ENCODE measurements at places on chromosomes 7 and 10.

GRCh38 chr10:11234857-11235531 is 217.3 kb downstream of the CELF2 start:
- DNase-seq: no peak

GRCh38 chr7:137146012-137146455 is 197.5 kb downstream of the PTN start:
- peak; percentile 48 for DNase-seq

DNA sequence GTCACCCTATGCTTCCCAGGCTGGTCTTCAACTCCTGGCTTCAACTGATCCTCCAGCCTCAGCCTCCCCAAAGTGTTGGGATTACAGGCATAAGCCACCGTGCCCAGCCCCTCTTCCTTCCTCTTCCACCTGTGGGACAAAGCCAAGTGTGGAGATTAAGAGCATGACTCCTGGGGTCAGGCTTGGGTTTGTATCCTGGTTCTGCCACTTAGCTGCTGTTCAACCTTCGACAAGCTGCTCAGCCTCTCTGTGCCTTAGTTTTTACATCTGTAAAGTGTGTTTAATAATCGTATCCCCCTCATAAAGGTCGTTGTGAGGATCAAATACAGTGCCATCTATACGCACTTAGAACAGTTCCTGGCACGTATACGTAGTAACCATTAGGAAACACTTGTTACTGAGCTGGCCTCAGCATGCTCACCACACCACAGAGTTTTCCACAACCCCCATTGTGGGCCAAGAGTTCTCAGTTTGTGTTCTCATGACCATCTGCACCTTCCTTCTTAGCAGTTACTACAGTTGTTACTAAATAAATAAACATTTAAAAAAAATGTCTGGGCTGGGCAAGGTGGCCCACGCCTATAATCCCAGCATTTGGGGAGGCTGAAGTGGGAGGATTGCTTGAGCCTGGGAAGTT is 140.5 kb upstream of the BTBD16 start:
- no peak for DNase-seq

DNA sequence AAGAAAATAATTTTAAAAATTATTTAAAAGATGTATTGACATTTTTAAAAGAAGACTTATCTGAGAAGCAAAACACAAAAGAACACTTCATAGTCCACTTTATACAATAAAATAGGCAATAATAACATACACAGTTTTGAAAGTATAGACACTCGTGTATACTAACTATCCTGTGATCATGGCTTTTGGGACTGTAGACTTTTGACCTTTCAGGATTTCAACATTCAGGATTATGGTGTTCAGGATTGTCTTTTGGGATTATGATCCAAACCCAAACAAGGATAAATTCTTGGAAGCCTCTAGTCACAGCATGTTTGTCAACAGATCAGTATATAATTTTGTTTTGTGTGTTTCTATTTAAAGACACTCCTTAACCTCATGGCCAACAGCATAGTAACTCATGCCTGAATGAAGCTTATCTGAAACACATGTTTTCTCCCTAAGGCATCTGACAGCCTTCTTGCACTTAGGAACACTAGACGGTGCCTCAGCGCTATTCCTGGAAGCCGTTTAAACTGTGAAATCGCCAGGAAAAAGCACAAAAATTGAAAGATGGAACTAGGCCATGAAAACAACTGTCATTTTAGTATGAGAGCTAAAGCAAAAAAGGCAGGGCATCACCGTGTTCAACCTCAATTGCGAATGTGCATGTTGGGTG is 29.9 kb downstream of the GSAP start:
- no peak for DNase-seq

- no peak for DNase-seq
Measured at GRCh38 chr10:131271966-131272365, 39.6 kb downstream of the TCERG1L start.

GRCh38 chr10:17387861-17388503 is 66.4 kb downstream of the ST8SIA6 start:
- no peak for DNase-seq

GRCh38 chr10:88088441-88089340 is 225.3 kb downstream of the PTEN start:
- DNase-seq: no peak

- DNase-seq: no peak
Measured at GRCh38 chr7:81260152-81260551, 341.3 kb upstream of the SEMA3C start.

- no peak for DNase-seq
Measured at GRCh38 chr10:93074597-93075368, 1.1 kb downstream of the CYP26A1 start.

DNA sequence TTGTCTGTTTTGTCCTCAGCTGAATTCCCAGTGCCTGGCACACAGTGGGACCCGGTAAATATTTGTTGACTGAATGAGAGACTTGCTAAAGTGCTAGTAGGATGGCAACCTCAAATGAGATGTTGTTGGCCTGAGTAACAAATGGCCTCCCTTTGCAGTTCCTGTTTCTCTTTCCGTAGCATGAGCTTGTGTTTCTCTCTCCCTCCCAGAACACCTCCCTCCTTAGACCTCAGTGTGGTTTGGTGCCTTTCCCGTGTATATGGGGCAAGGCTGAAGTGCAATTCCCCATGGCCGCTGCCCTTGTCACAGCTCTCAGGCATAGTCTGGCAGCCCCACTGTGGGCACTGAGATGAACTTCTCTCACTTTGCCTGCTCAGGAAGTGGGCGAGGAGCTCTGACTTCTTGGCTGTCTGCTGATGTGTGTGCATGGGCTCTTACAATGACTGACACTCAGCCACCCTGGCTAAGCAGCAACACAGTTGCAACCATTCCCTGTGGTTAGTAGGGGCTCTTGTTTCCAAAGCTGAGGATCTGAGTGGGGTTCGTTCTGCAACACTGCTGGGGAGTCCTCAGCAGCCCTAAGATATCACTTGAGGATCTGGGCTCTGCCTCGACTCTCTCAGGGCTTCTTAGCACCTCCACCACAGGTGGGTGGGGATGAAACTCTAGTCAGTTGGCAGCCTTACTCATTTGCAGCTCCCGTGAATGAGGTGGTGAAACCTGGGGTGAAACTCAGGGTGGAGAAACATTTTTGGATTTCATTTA is 136.1 kb downstream of the ICA1 start:
- DNase-seq: no peak

- no peak for DNase-seq
Measured at GRCh38 chr7:142795339-142795863, 24.6 kb downstream of the PRSS2 start.

GRCh38 chr7:135808206-135808605 is 59.6 kb upstream of the FAM180A start:
- no peak for DNase-seq

GRCh38 chr7:48660306-48660870 is 264.0 kb upstream of the CDC14C start:
- DNase-seq: peak; percentile 19

GRCh38 chr7:102028206-102028826 is 210.9 kb downstream of the CUX1 start:
- no peak for DNase-seq

- DNase-seq: no peak
Measured at GRCh38 chr7:121267612-121268011, 61.2 kb upstream of the WNT16 start.

- no peak for DNase-seq
Measured at GRCh38 chr7:7793921-7794320, 75.5 kb upstream of the RPA3 start.

GRCh38 chr10:125982260-125982948 is 86.0 kb downstream of the FANK1 start:
- DNase-seq: peak; percentile 67

DNA sequence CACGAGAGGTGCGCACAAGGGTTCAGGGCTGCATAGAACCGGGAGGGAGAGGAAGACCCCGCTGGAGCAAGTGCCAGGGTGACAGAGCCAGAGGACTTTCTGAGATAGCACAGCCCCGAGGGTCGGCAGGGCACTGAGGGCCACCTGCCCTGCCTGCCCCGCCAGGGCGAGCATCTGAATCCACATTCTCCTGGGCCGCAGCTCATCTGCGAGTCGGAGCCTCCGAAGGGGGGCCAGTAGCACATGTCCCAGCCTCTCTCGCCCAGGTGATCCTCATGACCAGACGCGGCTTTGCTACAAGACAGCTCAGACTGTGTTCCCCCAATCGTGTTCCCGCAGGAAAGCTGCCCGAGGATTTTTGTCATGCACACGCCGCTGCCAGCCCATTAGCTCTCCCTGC is 71.2 kb downstream of the ADARB2 start:
- DNase-seq: no peak

DNA sequence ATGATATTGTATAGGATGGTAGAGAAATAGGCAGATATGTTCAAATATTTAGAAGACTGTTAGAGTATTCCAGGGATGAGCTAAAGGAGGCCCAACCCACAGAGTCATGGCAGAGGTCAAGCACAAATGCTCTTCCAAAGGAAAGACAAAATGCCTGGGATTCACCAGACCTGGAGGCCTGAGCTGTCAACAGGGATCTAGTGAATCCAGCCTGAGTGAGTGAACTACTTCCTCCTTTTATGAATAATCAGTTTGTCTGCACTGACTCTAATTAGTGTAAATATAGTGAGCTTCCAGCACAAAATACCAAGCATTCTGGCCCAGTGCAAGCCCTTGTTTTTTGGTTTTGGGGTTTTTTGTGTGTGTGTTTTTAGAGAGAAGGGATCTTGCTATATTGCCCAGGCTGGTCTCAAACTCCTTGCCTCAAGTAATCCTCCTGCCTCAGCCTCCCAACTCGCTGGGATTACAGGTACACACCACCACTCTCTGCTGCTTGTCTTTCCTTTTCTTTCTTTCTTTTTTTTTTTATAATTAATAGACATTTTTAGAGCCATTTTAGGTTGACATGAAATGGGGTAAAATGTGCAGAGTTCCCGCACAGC is 244.4 kb downstream of the SKIDA1 start:
- DNase-seq: no peak

GRCh38 chr7:12161146-12161545 is 49.9 kb upstream of the TMEM106B start:
- DNase-seq: no peak

- DNase-seq: no peak
Measured at GRCh38 chr7:577741-578370, 58.2 kb upstream of the PDGFA start.

DNA sequence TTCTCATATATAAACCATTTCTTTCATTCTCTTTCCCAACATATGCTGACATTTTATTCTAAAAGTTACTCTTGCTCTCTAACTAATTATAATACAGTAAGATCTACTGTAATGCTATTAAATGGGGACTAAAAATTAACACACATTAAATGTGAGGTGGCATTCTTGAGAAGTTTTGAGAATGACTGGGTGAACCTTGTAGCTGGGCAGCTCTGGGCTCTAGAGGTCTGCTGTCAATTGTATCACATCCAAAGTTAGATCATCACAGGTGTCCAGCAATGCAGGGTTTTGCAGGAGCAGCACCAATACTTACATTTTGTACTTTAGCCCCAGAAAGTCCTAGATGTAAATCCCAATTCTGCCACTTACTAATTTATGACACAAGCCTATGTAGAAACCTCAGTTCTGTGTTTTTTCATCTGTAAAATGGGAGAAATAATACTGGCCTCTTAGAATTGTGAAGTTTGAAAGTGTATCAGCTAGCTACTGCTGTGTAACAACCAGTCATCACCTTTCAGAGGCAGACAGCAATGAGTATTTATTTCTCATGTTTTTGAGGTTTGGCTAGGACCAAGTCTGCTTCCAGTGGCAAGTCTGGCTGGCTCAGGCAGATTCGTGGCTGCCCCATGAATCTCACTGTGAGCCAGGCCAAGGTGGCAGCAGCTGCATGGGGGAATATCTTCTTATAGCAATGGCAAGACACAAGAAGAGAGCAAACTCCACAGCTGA is 79.6 kb upstream of the EMX2 start:
- DNase-seq: no peak

DNA sequence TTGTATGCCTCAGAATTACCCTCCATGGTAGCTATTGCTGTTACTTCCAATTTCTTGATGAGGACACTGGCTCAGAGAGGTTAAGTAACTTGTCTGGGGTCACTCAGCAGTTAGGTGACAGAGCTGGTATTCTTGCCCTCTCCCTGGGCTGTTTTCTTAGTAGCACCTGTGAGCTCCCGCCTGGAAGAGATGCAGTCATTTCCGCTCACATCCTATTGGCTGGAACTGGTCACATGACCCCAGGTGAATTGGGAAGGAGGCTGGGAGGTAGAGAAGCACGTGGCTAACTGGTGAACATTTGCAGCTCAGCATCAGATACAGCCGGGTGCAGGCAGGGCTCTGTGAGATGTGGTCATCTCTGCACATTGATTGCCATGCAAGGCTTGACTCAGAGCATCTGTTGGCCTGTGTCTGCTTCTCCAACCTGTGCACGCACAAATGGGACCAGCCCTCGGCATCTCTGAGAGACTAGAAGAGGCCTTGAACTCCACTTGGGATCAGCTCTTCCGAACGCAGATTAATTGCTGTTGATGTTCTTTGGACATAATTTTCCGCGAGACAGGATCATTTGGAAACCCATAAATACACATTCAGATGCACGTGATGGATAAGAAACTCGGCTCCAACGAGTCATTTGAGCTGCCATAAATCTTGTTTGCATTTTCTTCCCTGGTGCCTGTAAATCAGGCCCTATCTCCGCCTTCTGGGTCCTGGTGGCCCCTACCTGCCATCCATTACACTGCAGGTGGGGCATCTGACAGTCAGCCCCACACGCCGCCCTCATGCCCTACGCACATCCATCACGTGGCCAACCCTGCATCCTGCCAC is 42.8 kb downstream of the MYL10 start:
- DNase-seq: no peak

DNA sequence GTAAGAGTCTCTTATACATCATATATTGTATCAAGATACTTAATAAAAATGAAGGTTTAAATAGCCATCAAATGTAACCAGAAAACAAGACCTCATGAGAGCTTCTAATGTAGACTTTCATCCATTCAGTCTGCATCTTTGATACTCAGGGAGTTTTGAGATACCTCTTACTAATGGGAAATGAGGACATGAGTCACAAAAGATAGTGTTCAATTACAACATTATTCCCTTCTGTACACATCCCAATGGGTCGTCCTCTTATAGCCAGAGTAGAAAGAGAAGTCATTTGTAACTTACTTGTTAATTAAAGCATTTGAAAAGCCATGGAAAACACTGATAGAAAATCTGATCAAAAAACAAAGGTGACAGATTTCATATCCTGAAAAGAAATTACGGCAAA is 19.4 kb downstream of the SHTN1 start:
- DNase-seq: no peak

DNA sequence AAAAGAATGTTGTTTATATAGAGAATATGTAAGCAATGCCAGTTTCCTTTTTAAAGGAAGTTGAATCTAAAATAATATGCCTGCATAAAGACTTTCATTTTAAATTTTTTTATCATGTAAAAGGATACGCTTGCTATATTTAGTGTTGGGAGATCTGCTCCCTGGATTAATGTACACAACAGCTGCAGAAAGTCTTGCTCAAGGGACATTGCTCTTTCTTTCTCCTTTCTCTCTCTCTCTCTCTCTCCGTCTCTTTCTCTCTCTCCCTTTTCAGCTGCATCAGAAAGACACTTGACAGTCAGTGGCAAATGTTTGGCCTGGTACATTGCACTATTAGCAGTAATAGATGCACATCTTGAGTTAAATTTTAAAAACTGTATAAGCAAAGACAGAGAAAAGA is 739 bp downstream of the MYPN start:
- DNase-seq: no peak

- DNase-seq: no peak
Measured at GRCh38 chr7:29764227-29764626, 42.1 kb upstream of the WIPF3 start.

All from left renal pelvis (tissue), 4 donors.